ENCODE measurements at places on chromosomes 11 and 22.

DNA sequence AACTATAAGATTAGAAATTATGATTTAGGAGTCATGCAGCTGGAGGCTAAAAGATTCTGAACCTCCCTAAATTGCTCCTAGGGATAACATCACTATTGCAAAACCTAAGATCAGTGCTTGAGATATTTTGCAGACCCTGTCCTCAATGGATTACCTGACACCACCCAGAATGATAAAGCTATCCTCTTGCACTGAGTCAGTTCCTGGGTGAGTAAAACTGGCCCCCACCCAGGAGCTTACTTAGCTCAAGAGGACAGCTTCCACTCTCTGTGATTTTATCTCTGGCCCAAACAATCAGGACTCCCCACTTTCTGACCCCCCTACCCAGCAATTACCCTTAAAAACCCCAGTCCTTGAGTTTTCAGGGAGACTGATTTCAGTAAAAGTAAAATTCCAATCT lies 2074.4 kb upstream of the RAG2 start:
- DNase-seq: no peak

DNA sequence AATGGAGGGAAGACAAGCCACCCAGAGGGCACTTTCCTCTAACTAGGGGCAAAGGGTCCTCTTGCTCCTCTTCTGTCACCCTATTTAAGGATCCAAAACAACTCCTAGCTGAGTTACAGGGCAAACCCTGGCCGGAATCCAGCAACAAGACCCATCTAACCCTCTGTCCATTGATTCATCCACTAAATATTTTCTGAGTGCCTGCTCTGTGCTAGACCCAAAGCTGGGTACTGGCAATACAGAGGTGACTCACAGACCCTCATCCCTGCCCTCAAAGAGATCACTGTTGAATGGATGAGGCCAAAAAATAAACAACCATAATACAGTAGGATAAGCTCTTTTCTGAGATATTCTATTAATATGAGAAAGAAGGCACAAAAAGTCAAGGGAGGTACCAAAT lies 4.3 kb upstream of the GALNT18 start:
- DNase-seq: no peak

- DNase-seq: no peak
These were observed 28.4 kb upstream of the UCP3 start for GRCh38 chr11:74037309-74037708.

DNA sequence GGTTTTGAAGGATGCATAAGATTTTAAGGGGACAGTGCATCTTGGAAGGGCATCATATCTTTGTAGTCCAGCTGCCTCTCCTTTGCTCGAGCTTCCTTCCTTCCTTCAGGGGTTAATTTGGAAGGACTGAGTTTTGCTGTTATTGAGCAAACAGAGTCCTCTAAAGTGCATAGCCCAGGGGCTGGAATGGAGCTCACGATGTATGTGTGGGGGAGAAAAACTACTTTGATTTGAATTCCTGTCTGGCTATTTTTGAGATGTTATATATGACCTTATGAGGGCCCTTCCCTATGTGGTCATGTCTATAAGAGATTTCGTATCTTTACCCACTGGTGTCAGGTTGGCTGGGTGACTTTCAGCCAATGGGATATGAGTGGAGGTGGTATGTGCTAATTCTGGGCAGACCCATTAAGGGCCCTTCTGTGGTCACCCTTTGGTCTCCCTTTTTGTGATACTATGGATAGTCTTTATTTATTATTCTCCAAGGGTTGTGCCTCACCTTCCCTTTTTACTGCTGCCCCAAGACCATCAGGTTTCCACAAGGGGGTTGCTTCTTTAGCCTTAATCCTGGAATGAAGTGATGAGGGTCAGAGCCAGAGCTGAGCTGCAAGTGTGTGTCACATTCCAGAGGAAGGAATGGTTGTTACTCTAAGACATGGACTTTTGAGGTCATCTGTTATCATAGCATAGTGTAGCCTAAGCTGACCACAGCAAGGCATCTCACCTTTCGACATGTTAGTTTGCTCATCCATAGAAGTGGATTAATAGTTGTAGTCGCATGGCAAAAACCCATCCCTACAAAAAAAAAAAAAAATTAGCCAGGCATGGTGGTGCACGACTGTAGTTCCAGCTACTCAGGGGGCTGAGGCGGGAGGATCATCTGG lies 54.6 kb downstream of the LRRC74B start:
- DNase-seq: no peak

DNA sequence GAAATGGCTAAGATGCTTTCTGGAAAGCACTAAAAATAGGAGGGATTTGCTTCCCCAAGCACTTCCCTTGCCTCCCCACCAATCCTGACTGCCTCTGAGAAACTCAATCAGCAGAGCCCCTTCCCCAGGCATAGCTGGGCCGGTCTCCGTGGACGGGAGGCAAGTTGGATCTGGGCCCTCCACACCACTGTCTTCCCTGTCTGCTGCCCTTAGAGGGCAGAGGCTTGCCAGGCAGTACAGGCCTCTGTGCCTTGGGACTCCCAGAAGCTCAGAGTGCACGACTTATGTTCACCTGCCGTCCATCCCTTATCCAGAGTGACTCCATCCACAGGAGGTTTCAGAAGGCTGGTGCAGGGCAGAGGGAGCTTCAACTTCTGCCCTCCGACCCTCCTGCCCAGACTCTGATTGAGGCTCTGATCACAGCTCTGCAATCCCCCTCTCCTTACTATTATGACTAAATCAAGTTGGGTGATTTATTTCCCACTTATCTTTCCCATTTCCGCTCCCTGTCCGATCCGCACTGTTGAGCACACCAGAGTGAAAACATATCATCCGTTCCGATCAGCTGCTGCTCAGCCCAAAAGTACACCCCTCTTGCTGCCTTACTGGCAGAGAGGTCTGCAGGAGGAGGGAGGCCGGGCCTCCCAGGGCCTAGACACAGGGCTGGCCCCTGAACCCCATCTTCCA lies 71.8 kb downstream of the DSCAML1 start:
- DNase-seq: peak; percentile 73

DNA sequence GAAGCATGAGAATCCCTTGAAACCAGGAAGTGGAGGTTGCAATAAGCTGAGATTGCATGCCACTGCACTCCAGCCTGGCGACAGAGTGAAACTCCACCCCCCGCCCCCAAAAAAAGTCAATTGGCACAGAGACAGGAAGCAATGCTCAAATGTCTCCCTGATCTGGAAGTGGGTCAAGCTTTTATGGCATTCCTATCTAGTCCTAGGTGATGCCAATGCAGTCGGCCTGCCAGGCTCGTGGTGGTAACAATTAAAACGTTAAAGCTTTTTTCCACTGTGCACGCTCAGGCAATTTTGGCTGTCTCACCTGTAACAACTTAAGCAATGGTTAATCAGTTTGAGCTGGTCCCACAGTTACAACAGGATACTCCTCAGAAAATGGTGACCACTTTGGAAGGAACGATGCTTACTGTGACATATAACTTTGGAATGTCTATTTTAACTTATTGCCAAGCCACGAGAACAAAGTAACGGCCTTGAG lies 18.9 kb upstream of the PISD start:
- DNase-seq: no peak

DNA sequence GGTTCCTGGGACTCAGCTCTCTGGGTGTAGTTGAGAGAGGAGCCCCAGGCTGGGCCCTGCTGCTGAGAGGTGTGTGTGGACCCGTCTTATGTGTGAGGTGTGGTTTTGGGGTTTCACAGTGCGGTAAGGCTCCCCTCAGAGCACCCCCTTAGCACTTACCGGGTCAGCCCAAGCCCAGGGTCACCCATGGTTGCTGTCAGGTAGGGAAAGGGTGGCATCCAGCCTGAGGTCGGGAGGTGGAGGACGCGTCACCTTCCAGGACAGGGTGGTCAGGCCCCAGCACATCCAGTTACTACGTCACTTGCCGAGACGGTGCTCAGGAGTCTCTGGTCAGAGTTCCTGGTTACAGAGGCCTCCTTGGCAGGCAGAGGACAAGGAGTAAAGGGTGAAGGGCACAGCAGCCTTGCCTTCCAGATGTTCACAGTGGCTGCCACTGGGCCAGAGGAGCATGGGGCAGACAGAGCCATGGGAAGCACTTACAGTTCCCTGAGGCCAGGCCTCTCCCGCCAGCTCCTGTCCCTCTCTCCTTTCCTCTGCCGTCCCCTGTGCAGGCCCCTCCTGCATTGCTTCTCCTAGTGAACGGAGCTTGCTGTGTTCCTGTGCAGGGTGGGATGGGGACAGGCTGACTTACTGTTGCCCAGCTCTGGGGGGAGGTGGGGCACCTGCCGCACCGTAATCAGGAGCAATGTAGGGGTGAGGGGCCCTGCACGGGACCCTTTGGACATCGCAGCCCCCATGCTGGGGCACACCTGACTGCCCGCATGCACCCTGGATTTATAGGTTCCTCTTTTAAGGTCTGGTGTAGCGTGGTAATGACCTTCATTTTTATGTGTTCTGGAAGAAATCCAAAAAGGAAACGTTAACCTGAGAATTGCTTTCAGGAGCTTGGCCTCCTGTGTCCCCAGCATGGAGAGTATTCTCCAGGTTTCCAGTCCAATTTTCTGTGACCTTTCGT lies 285.9 kb downstream of the TBC1D22A start:
- DNase-seq: no peak

- DNase-seq: no peak
These were observed 13.0 kb upstream of the ZBTB44 start for GRCh38 chr11:130327716-130328115.

- no peak for DNase-seq
These were observed 402.4 kb downstream of the ETS1 start for GRCh38 chr11:128184981-128185380.

- DNase-seq: no peak
These were observed 979 bp downstream of the SMIM38 start for GRCh38 chr11:69156673-69157155.

DNA sequence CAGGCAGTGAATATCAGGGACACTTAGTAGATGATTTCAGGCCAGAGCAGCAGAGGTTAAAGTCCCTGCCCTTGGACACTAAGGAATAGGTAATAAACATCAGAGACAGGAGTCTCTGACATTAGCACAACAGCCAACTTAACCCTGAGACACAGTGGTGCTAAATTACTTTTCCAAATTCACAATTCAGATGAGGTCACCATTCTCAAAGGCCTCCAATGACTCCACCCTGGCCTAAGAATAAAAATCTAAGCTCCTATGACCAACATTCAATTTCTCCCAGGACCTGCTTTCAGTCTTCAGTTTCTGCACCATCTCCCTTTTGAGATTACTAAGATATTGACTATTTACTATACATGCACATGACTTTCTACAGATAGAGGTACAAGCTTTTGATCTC lies 42.0 kb downstream of the BLID start:
- no peak for DNase-seq

GRCh38 chr22:44406341-44407170 lies 91.5 kb downstream of the RTL6 start:
- no peak for DNase-seq

- DNase-seq: no peak
These were observed 51.1 kb upstream of the LMO2 start for GRCh38 chr11:33942954-33943353.

- DNase-seq: no peak
These were observed 1.6 kb downstream of the KIAA0930 start for GRCh38 chr22:45238957-45239680.

DNA sequence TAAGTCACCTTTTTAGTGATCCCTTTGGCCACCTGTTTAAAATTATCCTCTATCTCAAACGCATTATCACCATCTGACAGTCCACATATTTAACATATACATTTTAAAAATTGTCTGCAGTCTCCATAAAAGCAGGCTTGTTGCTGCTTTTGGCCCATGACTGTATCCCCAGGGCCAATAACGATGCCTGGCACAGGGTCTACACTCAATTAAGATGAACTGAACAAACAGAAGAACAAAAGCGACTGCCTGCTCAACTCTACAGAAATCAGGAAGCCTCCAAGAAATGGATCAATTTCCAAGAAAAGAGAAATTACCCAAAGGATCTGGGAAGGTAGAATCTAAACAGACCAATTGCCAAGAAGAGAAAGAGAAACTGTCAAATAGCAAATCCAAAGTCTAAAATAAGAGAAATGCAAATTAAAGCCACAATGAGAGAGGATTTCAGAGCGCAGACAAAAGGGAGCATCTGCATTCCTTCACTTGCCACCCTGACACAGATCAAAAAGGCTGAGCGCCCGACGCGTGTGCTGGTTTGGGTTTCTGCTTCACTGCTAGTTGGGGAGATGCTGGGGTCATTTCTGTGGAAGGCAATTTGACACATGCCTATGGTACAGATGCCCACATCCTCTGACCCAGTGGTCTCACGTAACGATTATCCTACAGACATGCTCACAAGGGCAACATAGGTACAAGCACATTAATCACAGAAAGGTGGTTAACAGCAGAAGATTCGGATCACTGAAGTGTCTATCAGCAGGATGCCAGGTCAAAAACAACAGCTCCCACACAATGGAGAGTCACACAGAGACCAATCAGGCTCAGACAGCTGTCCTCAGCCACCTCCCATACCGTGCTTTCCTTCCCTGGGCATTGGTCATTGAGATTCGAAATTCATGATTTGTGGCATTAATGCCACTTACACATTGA lies 55.9 kb downstream of the SHISAL1 start:
- DNase-seq: no peak

DNA sequence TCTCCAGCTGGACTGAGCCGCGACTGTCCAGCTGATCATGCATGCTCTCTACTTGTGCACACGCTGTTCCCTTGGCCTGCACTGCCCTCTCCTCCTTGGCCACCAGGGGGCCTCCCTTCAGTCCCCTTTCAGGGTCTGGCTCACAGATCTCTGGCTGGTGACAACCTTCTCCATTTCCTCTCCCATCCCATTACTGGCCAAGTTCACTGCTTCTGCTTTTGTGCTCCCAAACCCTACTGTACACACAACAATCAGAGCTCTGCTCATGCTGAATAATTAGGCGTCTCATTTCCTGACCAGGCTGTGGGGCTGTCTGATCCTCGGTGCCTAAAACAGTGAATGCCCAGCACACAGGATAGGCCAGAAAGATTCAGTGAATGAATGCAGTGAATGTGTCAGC lies 224.0 kb upstream of the NARS2 start:
- DNase-seq: peak; percentile 53

GRCh38 chr11:80592546-80592945 lies 1151.7 kb upstream of the TENM4 start:
- no peak for DNase-seq

- no peak for DNase-seq
These were observed 117.5 kb upstream of the TOP3B start for GRCh38 chr22:22099833-22100812.

DNA sequence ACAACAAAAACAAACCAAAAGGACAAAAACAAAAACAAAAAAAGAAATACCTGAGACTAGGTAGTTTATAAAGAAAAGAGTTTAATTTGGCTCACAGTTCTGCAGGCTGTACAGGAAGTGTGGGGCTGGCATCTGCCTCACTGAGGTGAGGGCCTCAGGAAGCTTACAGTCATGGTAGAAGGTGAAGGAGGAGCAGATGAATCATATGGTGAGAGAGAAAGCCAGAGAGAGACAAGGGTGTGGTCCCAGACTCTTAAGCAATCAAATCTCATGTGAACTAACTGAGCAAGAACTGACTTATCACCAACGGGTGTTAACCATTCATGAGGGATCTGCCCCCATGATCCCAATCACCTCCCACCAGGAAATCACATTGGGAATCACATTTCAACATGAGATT lies 58.8 kb upstream of the ZBED5 start:
- DNase-seq: no peak

GRCh38 chr11:8271106-8271886 lies 7.6 kb upstream of the LMO1 start:
- no peak for DNase-seq
